ENCODE measurements at places on chromosomes 7 and 10. TPM values are rescaled to one million over a fixed set of nuclear protein-coding genes. Genes with fewer than 3 reads are reported as not detected.

Gene VWA2
- not detected for total RNA-seq

Gene TBC1D12
- total RNA-seq = 9.3 TPM

Gene KIN
- total RNA-seq = 17.3 TPM

Gene ANKRD30A
- not detected for total RNA-seq

Gene FKBP6
- not detected for total RNA-seq

Gene CALML3
- total RNA-seq = not detected

Gene HABP2
- 0.10 TPM for total RNA-seq

DNA sequence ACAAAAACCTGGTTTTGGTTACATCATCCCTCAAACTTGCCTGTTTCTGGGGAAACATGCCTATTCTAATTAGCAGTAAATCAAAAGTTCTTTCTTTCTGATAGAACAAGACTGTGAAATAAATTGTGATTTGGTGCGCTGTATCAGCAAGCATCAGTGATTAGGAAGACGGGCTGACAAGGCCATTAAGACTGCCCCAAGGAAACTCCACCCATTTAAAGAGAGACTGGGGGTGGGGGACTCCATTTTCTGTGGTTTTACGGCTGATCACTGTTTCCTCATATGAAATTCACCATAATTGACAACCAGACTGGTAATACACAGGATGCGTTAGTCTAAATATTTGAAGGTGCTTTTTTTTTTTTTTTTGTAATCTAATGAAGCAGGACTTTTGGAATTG lies 68.7 kb downstream of the MBL2 start:
- no peak for DNase-seq

DNA sequence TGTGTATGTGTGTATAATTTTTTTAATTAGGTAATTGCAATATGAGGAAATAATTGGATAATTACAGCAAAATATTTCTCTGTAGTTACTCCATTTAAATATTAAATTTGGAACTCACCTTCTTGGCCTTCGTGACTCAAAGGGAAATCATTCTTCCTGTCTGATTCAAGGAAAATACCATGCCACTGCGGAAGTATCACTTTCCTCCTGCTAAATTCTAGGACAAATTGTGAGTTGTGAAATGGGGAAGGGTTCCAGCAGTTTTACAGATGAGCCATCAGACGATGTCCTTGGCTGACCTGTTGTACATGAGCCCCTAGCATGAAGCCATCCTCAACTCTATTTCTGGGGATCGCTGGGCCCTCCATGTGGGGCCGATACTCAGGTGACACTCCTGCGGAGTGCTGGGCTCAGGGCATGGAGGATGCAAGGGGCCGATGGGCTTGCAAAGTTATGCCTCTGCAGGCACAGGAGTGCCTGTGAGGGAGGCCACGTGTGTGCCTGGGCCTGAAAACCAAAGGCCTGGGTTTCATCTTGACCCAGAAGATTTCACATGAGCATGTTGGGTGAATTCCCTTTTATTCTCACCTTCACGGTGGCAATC lies 179.6 kb upstream of the TCERG1L start:
- DNase-seq = no peak

GRCh38 chr10:61125560-61126170 lies 181.7 kb upstream of the RHOBTB1 start:
- peak; percentile 57 for DNase-seq

DNA sequence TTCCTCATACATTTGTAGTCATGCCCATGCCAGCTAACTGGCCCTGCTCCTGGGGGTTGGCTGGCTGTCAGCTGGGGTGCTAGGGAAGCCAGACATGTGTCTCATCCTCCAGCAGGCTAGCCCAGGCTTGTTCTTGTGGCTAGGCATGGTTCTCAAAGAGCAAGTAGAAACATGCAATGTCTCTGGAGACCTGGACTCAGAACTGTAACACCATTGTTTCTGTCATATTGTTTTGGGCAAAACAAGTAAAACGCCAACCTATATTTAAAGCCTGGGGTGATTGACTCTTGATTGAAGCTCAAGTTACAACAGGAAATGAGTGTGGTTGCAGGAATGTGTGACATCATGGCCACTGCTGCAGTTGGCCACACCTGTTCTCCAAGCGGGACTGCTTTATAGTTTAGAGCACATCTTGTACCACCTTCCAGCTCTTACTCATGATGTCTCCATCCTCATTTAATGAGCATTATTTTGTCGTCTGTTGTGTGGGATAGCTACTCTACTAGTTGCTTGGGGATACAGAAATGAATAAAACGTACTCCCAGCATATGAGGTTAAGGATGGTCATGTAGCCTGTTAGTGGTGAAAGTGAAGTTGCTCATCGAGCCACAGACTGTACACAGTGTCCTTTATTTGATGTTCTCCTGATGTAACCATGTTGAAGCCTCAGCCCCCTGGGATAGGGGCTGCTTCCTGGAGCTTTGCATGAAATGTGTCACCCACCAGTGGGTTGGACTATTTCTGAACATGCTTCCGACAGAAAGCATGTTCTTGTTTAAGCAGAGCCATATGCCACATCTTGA lies 168.4 kb downstream of the SORCS3 start:
- DNase-seq = no peak

- no peak for DNase-seq
Observed at GRCh38 chr7:50653126-50653864, 88.1 kb upstream of the DDC start.

GRCh38 chr7:17166824-17167379 lies 131.6 kb upstream of the AHR start:
- no peak for DNase-seq

DNA sequence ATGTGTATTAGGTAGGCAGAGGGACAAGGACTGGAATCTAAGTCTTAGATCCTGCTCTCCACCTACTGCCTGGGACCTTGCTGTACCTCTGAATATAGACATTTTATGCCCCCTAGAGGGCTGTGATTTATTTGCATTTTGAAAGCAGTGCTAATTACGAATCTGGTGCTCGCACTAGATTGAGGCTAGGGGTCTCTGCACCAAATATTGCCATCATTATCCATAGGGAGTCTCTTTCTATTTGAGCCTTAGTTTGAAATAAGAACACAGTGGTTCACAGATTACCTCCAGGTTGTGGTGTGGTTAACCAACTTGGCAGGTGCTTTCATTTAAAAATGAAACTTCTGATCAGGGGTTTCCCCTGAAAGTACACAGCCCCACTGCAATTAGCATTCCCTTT lies 41.8 kb downstream of the CNNM1 start:
- no peak for DNase-seq

Data from B cell (primary cell).